ENCODE measurements at places on chromosomes 16 and 17.

DNA sequence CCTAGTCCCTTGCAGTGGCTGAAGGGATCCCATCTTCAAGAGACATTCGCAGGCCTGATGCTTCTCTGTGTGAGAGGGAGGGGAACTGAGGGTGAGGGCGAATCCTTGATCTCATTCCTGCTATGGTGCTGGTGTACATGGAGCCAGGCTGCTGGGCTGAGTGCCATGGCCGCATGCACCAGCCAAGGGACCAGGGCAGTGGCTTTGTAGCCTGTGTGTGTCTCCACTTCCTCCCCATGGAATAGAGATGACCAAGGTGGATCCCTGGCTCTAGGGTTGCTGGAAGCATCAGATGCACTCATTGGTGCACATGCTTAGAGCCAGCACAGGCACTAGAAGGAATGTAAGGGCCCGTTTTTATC is 195.0 kb downstream of the FOXL1 start:
- no peak for DNase-seq

DNA sequence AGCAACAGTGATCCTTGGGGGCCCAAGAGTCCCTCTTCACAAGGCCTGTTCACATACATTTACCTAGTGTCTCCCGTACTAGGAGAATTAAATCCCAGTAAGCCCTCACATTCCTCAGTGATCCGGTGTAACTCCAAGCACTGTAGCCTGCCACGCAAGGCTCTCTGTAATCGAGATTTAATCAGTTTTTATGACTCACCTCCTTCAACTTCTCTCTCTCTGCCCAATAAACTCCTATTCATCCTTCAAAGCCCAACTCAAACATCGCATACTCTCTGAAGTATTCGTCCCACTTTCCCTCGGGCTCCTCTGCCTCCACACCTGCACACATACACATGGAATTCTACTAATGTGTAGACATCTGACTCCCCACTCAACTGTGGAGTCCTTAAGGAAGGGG is 141.8 kb downstream of the CMIP start:
- DNase-seq, result no peak

DNA sequence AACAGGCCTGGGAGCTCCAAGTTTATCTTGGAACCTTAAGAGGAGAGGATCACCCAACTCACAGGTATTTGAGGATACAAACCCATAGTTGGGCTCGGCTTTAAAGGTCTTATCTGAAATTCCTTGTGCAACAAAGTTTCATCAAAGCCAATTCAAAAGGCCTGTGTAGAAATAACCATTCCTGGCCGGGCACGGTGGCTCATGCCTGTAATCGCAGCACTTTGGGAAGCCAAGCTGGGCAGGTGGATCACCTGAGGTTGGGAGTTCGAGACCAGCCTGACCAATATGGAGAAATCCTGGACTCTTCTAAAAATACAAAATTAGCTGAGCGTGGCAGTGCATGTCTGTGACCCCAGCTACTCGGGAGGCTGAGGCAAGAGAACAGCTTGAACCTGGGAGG is 28.7 kb downstream of the C16orf54 start:
- DNase-seq, result no peak

DNA sequence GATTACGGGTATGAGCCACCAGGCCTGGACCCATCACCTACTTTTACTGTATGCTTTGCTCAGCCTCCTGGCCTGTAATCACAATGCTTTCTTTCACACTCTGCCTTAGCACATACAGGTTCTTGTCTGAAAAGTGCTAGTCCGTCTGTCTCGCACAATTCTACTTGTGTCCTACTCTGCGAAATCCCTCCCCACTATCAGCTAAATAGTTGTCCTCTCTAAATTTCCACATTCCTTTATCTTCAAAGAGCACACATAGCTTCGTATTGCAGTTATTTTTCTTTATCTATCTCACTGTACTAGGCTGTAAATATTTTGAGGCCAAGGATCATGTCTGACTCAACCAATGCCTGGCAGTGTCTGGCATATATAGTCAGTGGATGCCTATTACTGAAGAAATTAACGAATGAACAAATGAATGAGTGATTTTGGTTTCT is 38.5 kb upstream of the ETV4 start:
- DNase-seq, result no peak

DNA sequence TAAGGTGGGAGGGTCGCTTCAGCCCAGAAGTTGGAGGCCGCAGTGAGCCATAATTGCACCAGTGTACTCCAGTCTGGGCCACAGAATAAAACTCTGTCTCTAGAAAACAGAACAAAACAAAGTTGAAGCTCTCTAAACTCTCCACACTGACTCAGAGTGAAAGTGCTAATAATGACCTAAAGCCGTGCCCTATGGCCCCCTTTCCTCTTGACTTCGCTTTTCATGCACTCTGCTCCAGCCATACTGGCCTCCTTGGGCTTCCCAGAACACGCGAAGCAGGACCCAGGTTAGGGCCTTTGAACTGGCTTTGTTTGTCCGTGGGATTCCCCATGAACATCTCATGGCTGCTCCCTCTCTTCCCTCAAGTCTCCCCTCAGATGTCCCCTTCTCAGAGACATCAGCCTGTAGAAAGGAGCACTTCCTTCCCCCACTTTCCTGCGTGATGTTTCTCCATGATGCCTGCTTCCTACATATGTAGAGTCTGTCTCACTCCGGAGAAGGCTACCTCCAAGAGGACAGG is 18.6 kb upstream of the SPN start:
- no peak for DNase-seq

GRCh38 chr16:57427307-57427706 is 19.9 kb downstream of the CIAPIN1 start:
- no peak for DNase-seq

GRCh38 chr16:83648347-83648746 is 159.4 kb upstream of the HSBP1 start:
- no peak for DNase-seq

DNA sequence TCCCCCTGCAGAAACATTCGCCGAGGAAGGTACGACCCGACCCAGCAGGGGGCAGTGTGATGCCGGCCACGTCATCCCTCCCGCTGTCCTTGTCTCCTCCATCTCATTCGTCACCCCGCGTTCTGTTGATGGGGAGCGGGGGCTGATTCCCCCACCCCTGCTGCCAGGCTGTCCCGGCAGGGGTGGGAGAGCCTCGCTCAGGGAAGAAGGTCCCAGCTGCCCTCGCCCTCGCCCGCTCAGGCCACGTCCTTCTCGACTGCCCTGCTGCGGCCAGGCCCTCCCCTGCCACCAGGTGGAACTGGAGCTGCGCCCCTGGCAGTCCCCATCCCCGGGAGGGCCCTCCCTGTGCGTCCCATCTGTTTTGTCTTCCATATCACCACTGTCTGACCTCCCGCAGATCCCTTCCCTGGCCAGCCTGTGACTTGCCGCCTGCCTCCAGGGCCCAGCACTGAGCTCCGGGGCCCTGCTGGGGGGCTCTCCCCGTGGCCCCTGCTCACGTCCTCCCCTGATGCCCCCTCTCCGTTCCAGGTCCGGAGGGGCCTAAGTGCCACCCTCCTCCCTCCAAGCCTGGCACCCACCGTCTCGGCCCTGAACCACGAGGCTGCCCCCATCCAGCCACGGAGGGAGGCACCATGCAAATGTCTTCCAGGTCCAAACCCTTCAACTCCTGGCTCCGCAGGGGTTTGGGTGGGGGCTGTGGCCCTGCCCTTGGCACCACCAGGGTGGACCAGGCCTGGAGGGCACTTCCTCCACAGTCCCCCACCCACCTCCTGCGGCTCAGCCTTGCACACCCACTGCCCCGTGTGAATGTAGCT is 20.6 kb downstream of the ADAM11 start:
- DNase-seq, result peak; percentile 66

DNA sequence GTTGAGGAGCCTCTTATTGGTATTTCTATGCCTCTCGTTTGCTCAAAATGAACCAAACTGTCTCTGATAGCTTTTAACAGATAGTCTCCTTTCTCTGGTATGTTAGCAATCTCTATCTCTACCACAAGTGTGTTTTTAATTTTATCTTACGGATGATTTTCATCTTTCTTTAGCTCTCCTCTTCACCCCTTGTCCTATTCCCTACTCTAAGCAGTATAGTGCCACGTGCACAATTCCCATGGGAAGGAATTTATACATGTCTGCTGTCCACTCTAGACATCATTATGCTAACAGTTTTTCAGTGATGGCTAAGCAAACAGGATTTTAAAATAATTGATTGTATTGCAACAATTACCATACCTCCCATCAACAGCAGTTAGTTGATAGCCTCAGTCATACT is 177.3 kb downstream of the CYB561 start:
- no peak for DNase-seq

GRCh38 chr17:77769215-77769614 is 189.3 kb upstream of the TNRC6C start:
- DNase-seq, result no peak

GRCh38 chr17:46950997-46951621 is 27.9 kb downstream of the RPRML start:
- no peak for DNase-seq

DNA sequence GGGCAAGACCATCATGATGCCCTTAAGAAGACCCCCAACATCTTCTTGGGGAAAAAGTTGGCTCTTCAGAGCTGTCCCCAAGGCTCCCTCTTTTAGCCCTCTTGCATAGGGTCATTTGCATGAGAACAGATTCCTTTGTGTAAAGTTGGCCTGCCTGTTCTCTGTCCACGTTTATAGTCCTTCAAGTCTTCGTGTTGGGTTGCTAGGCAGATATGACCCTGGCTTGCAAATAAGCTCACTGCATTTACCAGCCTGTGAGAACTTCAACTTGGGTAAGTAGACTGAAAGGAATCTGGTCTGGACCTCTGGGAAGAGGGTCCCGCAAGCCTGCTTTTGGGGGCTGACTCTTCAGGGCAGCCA is 2.9 kb downstream of the ARSG start:
- DNase-seq, result no peak

DNA sequence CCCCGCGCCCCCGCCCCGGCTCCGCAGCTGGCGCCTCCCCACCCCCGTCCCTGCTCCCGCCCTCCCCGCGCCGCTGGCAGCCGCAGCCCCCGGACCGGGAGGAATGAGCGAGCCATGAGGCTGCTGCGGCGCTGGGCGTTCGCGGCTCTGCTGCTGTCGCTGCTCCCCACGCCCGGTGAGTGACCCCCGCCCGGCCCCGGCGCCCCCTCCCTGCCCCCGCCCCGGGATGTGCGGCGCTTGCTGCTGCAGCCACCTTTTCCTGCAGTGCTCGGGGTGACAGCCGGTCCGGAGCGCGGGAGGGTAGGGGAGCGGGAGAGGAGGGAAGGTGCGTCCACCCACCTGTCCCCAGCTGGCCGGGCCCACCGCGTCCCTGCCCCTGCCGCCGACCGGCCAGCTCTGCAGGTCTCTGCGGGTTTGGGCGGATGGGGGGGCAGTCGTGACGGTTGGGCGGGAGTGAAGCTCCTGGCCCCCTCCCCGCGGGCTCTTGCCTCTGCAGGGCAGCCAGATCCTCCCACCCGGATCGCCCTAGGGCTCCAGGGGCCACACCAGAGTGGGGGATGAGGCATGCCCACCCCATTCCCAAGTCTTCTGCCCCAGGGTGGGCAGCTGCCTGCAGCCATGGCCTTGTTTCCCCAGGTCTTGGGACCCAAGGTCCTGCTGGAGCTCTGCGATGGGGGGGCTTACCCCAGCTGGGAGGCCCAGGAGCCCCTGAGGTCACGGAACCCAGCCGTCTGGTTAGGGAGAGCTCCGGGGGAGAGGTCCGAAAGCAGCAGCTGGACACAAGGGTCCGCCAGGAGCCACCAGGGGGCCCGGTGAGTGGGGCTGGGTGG is 513 bp downstream of the ADAM11 start:
- no peak for DNase-seq

- DNase-seq, result no peak
Measured at GRCh38 chr16:67198238-67198734, 645 bp upstream of the ELMO3 start.

GRCh38 chr16:22646948-22647556 is 136.4 kb downstream of the NPIPB5 start:
- no peak for DNase-seq

DNA sequence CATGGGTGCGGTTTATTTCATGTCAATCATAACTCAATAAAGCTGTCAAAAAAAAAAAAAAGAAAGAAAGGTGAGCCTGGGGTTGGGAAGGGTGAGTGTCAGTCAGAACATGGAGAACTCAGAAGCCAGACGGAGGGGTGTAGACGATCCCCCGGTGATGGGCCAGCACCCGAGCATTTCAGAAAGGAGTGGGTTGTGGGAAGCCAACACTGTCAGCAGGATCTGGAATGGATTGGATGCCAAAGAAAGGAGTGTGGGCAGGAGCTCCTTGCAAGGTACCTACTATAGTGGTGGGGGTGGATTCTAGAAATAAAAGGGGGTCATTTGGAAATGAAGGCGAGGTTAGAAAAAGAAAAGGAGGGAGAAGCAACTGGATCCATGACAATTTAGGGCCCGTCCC is 19.8 kb upstream of the SCIMP start:
- no peak for DNase-seq

GRCh38 chr16:47881574-47881973 is 274.2 kb downstream of the ABCC12 start:
- DNase-seq, result no peak

GRCh38 chr17:70128727-70129238 is 40.5 kb upstream of the KCNJ2 start:
- no peak for DNase-seq

DNA sequence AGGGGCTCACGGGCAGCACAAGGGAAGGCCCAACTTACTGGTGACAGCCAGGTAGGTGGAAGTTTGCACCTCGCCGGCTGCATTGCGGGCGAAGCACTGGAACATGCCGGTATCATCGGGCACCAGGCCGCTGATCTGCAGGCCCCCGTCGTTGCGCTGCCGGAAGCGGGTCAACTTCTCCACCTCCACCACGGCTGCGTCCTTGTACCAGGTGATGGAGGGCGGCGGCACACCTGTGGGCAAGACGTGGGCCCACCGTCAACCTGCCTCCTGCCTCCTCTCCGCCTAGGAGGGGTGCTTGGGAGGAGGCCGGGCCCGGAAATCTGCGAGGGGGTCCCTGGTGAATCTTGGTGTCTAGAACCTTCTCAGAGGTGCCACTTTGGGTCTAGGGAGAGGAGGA is 123.6 kb upstream of the CDC42EP4 start:
- no peak for DNase-seq

- no peak for DNase-seq
Measured at GRCh38 chr17:69179227-69179952, 37.7 kb upstream of the ABCA6 start.

GRCh38 chr16:84538222-84538840 is 33.9 kb upstream of the MEAK7 start:
- DNase-seq, result no peak

GRCh38 chr16:7487574-7488323 is 155.1 kb downstream of the RBFOX1 start:
- DNase-seq, result no peak

GRCh38 chr17:29766796-29767327 is 144.2 kb upstream of the CORO6 start:
- no peak for DNase-seq

Data from stimulated activated CD8-positive, alpha-beta memory T cell treated with anti-CD3 and anti-CD28 coated beads, Interleukin-2, amount 100 ng/mL, for 1 hour (primary cell).